ENCODE measurements at places on chromosomes 2 and 18.

DNA sequence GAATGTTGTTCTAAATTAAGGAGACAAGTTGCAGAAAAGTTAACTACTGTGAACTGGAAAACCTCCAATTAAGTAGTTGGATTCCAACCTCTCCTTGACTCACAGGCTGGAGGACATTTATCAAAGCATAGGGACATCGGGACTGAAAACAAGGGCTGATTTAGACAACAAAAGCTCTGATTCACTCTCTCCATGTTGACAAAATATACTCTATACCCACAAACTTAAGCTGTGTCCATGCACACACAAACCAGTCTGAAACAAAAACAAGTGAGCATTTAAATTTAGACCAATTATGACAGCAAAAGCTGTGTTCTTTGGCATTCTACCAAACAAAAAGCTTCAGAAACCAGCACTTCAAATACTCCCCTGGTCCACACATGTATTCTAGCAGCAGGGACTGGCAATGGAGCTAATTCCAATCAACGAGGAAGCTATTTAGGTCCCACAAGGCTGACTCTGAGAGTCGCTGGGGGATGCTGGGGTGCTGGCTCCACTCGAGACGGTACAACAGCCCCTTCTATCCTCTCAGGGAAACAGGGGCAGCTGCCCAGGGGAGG, 71.4 kb downstream of the NXPH2 start:
- peak; percentile 71 for ATAC-seq

- ATAC-seq = peak; percentile 56
These were observed 59.2 kb downstream of the RBMS1 start for GRCh38 chr2:160434254-160434948.

- no peak for ATAC-seq
These were observed 70.8 kb downstream of the FAM117B start for GRCh38 chr2:202705446-202706020.

DNA sequence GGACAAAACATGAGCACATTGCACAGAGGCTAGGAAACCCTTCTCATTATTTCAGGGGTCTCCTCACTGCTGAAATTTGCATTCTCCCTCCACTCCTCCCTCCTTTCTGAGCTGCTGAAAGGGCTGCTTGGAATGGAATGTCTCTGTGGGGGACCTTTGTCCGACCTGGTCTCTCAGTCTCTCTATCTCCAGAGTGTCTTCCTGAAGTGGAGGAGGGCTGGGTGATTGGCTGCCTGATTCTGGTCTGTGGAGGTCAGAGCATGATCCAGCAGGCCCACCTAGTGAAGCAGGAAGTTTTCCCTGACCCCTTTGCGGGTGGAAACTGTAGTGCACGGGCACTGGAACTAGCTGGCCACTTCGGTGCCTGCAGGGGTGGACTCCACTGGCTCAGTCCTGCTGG, 560.5 kb upstream of the HS6ST1 start:
- ATAC-seq = no peak

DNA sequence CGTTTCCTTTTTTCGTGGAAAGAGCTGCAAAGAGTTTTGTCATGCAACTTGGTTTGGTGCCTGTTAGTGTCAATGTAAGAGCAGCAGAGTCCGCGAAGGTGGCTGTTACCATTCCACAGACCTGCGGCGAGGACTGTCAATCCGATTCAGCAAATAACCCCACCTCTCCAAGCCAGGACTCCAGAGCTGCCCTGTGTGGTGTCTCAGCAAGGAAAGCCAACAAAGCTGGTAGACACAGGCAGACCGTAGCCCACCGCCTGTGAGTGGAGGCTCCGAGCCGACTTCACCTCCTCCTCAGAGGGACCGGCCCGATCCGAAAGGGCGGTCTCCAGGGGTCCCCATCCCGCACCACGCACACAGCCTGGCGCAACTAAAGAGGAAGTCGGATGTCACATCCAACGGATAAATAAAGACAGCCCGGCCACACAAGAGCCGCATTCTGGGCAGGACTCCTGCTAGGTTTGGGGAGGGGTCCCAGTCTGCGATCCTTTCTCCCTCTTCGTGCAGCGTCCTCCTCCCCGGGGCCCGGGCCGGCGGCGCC, 819 bp downstream of the ANKRD44 start:
- ATAC-seq = peak; percentile 29

GRCh38 chr18:10791169-10791831, 265.5 kb downstream of the NAPG start:
- ATAC-seq = no peak

DNA sequence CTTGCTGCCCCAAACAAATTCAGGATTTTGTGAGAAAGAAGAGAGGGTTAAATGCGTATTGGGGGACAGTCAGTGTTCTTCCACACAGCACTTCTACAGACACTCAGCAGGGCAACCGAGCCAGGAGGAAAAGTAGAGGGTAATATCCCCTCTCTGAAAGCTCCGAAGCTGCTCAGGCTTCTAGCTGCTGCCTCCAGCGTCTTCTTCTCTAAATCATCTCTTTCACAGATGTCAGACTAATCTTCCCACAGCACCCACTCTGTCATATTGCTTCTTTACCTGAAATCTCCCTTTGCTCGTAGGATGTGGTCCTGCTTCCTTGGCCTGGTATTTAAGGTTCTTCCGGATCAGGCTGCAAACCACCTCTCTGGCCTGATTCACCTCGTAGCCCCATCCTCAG, 117.6 kb upstream of the HAAO start:
- no peak for ATAC-seq

DNA sequence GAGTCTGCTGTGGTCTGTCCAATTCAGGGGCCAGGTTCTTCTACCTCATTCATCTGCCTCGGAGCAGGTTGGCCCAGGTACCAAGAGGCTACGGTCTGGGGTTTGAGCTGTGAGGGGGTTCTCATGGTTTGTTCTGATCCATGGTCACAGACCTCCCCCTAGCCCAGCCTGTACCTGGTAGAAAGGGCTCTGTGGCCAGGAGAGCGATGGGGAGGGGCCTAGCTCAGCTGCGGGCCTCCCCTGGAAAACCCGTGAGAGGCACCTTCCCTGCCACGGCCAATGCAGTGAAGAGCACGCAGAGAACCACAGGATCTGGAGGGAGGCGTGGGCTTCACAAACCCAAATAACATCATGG, 19.6 kb upstream of the ALLC start:
- ATAC-seq = no peak

- no peak for ATAC-seq
These were observed 4.6 kb upstream of the MLPH start for GRCh38 chr2:237482485-237482884.

DNA sequence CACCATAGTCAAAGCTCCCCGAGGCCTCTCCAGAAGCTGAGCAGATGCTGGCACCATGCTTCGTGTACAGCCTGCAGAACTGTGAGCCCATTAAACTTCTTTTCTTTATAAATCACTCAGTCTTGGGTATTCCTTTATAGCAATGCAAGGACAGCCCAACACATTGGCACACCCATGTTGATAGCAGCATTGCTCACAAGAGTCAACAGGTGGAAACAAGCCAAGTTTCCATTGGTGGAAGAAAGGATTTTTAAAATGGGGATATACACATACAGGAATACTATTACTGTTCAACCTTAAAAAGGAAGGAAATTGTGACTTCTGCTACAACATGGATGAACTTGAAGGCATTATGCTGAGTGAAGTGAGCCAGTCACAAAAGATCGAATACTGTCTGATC, 186.8 kb upstream of the RAB12 start:
- no peak for ATAC-seq

DNA sequence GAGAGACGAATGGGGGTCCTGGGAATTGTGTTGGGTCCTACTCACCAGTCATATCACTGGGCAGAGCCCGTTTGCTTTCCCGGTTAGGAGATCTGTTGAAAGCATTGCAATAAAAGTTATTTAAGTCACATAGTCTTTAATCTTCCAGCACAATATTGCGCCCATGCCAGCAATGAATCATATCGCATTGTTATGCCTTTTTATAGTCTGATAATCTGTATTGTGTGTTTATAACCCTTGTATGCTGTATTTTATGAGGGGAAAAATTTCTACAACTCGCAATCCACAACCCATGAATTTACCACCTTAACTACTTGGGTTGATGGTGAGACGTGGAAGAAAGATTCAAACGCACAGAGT, 211.9 kb upstream of the SMIM21 start:
- ATAC-seq = no peak

DNA sequence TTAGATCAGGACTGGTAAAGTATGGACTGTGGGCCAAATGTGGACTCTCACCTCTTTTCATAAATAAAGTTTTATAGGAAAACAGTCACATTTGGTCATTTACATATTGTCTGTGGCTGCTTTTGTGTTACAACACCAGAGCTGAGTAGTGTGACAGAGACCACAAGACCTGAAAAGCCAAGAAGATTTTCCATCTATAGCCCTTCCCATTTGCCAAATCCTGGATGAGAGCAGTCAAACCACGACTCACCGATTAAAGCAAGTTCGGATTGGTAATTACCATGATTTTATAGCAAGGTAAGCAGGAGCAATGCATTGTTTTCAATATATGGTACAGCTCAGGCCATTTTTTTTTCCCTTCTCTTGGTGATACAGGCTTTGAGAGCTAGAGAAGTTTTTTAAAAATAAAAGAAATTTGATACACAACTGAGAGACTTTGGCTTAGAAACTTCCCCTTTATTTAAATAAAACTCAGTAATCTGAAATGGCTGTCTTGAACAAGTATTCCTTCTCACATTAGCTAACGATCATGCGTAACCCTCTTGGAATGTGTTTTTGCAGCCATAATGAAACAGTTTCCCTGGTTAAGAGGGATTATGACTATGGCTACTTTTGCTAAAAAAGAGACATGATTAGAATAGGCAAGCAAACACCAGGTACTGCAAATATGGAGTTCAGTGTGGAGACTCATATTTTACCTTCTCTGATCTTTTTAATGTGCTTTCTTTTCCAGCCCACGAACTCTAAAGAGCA, 9.5 kb upstream of the MALL start:
- peak; percentile 55 for ATAC-seq

GRCh38 chr2:230636684-230637271, 75.9 kb upstream of the CAB39 start:
- ATAC-seq = no peak

DNA sequence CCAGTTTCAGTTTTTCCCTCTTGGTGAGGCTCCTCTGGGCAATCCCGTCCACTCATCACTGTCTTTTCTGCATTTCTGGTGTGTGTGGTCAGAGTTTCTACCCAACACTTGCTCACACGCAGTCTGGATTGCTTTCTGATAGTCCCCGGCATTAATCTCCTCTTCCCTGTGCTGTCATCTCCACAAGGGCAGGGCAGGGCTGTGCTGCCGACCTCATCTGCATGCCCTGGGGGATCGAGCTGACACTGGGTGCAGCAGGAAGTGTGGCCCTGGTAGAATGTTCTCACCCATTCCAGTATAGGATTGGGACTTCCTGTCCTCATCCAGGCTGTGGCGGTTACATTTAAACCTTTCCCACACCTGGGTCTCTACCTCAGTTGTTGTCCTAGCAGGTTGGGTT, 80.0 kb upstream of the FAM136A start:
- no peak for ATAC-seq

DNA sequence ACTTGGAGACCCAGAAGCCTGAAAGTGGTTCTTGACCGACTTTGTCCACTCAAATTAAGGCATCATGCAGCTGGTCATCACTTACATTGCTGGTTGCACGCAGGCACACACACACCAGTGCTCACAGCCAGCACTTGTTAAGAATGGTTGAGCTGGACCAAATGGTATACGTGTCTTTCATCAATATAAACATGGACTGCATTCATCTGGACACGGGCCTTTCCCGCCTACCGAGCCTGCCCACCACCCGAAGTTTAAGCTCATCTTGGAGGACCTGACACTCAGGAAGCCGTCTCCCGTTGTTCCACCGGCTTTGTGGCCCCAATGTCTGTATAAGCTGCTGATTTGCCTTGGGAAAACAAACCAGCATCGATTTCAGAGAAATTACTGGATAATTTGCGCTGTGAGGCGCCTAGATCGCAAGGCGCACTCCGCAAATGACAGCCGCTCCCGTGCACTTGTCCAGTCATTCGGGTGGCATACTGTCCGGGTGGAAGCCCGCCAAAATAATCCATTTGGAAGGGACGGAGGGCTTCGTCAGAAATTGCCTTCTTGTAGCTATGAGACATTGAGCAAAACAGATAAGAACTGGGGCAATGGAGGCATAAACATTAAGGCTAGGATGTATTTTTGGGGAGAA, 40.1 kb upstream of the AKAIN1 start:
- peak; percentile 53 for ATAC-seq

DNA sequence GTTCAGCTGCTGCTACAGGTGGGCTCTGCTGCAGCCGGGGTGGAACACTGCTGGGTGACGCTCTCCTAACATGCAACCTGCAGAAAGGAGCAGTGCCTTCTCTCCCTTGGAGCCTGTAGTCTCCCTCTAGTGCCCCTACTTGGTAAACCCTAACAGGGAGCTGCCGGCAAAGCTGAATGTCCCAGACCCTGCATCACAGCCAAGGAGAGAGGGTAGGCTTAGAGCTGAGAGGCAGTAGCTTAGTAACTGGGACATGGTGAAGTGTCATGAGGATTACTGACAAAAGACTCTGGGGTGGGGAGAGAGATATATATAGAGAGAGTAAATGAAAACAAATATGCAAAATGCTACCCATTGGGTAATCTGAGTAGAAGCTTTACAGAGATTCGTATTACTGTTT, 9.9 kb downstream of the NCAPH start:
- ATAC-seq = peak; percentile 58

DNA sequence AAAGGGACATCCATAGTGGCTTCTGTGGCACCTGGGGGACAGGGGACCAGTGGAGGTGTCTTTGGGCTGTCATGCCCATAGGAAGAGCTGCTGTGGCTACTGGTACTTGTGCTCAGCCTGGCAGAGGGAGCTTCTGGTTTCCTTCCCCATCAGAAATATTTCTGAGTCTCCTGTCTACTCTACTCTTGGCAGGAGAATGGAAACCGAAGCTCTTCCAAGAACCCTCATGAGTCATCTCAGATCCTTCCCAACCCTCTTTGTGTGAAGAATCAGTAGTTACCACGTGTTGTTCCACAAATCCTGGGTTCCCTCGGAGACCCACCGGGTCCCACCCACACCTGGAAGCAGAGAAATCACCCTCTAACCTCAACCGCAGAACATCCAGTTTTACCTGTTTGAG, 234.9 kb downstream of the FHOD3 start:
- peak; percentile 30 for ATAC-seq

DNA sequence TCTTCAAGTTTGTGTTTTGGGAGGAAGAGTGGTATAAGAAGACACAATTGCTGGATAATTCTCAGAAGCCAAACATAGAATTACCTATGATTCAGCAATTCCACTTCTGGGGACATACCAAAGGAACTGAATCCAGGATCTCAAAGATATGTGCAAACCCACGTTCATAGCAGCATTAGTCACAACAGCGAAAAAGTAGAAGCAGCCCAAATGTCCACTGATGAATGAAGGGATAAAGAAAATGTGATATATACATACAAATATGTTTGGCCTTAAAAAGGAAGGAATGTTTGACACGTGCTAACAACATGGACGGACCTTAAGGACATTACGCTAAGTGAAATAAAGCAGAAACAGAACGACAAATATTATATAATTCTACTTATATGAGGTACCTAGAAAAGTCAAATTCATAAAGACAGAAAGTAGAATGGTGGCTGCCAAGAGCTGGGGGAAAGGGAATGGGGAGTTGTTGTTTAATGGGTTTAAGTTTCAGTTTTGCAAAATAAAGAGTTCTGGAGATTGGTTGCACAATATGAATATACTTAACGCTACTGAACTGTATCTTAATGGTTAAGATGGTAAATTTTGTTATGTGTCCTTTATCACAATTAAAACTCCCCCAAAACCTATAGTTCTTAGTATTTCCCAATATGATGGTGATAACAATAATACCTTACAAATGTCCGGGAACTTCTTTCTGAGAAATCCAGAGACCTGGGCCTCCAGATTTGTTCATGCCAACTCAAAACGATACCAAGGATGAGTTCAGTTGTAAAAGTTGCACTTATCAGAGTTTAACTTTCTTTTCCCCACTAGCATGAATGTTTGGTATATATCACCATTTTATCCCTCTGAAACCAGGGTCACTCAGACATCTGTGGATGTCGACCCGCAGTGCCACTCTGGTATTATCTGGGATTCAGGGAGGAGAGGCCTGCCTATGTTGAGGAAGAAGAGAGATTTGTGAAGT, 33.7 kb upstream of the WIPF1 start:
- peak; percentile 80 for ATAC-seq
